ENCODE measurements at places on chromosomes 5 and 9.

DNA sequence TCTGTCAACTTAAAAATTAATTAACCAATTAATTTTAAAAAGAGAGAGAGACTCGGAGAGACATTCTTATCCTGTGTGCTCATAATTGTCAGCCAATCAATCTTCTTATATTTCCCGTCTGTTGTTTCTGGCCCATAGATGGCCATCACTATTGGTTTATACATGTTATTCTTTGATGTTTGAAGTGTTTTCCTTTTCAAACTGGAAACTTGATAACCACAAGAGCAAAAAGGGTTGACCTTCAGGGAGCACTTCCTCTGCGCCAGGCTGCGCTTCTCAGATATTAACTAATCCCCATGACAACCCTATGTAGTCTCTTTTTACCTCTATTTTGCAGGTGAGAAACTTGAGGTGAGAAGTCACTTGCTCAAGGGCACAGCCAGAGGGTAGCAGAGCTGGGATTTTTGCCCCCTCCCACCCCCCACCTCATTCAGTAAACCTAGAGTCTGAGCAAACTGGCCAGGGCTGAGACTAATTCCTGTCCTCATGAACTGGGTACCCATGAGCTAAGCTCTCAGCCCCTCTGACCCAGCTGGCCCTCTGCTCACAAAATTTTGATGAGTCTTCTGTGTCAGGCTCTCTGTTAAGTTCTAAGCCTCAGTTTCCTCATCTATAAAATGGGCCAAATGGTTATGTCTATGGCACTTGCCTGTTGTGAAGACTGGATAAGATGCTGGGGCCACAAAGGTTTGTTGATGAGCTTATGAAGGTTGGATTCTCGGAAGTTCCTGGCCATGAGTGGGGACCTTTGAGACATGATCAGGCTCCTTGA is 86.0 kb upstream of the SH3PXD2B start:
- DNase-seq: no peak

DNA sequence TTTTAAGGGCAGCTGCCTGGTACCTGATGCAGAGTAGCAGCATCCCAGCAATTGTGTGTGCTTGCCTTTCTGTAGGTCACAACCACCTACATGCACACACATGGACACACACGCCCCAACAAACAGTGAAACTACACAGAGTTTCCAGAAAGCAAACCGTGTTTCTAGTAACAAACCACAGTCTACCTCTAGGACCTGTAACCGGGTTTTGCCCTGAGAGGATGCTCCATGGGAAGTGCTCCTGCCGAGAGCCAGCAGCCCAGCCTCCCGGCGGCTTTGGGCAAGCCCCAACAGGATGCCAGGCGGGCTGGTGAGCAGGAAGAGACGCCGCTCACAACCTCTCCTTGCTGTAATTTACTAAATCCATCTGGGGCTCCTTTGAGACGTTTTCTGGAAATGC is 4.1 kb upstream of the TCF7 start:
- no peak for DNase-seq

- DNase-seq: no peak
Measured at GRCh38 chr5:50794812-50795211, 128.4 kb downstream of the PARP8 start.

GRCh38 chr5:53167836-53168235 is 58.3 kb upstream of the MOCS2 start:
- peak; percentile 45 for DNase-seq

Measured in testis (tissue), 5 donors.